ENCODE measurements at places on chromosomes 11 and 22.

DNA sequence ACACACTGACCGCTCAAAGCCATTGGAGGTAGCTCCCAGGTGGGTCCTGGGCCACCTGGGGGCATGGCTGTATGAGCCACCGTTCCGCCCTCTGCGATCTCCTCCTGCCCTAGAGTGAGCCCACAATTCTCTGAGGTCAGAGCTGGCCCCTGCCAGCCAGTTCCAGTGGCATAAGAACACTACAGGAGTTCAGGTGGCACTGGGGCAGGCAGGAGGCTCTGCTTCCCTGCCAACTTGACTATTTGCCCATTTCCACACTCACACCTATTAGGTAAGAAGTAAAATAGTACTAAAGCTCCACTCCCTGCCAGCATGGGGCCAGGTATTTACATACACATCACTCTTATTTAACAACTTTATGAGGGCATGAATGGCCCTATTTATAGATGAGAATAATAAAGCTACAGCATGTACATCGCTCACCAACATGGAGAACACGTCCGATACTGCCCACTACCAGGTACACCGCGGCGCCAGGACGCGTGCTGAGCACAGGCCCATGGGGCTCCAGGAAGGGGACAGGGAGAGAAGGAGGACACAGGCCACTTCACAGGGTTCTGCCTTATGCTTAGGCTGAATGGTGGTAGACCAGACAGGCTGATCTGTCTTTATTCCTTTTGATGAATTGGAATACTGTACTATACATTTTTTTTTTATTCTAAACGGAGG, 26.2 kb downstream of the PISD start:
- no peak for DNase-seq

GRCh38 chr22:45511847-45512261, 9.2 kb downstream of the FBLN1 start:
- DNase-seq, result no peak

- DNase-seq, result no peak
Measured at GRCh38 chr11:95541715-95542114, 247.9 kb downstream of the FAM76B start.

DNA sequence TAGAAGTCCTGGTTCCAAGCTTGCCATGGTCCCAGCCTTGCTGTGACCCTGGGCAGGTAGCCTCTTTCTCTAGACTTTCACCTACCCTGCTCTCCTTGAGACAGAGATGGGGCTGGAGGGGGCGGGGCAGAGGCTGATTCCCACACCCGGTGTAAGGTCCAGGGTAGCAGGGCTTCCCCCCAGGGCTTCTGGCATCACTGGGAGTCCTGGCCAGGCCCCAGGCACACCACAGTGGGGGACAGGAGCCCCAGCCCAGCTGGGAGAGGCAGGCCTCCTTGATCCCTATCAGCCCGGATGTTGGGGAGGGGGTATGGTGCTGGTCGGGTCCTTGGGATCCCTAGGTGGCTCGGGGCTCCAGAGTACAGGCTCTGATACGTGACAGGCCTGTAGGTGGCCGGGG, 1.7 kb upstream of the NUDT8 start:
- DNase-seq, result no peak

GRCh38 chr22:48112687-48113521, 1350.5 kb downstream of the TBC1D22A start:
- DNase-seq, result no peak

- DNase-seq, result no peak
Measured at GRCh38 chr22:36073476-36073875, 44.9 kb upstream of the RBFOX2 start.

DNA sequence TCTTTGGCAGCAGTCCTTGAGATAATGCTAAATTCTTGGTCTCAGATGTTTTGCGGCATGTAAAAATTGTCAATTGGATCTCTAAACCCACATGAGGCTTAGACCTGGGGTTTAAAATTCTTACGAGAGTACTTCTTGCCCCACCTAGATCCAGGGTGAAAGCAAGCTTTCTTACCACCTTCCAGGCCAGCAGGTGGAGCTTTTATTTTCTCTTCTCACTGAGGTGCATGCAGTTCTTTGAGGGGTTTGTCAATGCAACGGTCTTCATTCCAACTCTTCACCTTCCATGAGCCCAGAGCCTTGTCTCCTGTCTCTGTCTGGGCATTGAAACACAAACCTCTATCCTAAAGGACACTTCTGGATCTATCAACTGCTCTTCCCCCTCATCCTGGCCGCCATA, 154.1 kb downstream of the MYO18B start:
- no peak for DNase-seq

GRCh38 chr22:18927573-18927972, 8.5 kb downstream of the PRODH start:
- DNase-seq, result no peak

GRCh38 chr11:70467201-70468085, 69.1 kb downstream of the CTTN start:
- DNase-seq, result no peak

GRCh38 chr11:10537600-10537999, 3.4 kb downstream of the RNF141 start:
- DNase-seq, result no peak

DNA sequence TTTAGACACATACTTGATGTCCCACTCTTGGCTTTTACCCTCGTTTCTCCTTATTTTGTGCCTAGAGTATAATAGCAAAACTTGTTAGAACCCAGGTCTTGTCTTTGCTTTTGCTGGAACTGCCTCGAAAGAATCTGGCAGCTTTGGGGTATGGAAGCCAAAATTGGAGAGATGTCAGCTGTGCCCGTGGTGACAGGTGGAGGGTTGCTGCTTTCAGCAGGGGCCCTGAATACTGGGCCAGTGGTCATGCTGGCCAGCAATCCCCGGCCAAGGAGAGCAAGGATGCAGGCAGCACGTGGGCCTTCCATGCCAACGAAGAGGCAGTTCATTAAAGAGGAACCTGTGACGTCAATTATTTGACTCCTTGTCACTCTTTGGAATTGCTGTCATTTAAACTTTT, 181.1 kb downstream of the HIPK3 start:
- DNase-seq, result no peak

- DNase-seq, result no peak
Measured at GRCh38 chr11:2315395-2316168, 13.8 kb downstream of the TSPAN32 start.

DNA sequence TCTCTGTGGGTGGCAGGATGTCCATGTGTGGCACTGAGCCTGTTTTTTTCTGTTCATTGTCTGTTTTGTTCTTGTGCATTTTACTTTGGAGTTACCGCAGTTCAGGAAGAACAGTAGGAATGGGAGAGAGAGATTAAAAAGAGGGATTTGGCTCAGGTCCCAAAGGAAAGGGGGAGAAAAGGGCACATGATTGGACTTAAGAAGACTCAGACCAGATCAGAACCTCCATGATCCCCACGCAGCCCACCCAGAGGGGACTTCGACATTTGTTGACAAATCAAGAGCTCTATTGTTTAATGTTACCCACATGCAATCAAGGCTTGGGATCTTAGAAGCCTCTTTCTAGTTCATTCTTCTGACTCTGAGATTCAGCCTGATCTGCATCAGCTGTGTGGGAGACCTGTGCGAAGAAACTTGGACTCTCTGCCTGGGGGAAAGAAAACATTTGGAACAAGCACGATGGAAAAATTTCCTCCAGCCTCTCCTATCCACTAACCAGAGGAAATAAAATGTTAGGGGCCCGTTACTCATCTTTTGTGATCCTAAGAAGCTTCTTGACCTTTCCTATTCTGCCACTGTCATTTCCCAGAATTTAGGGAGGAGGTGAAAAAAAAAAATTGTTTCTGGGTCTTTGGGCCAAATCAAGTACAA, 119.2 kb downstream of the SPON1 start:
- DNase-seq, result no peak

DNA sequence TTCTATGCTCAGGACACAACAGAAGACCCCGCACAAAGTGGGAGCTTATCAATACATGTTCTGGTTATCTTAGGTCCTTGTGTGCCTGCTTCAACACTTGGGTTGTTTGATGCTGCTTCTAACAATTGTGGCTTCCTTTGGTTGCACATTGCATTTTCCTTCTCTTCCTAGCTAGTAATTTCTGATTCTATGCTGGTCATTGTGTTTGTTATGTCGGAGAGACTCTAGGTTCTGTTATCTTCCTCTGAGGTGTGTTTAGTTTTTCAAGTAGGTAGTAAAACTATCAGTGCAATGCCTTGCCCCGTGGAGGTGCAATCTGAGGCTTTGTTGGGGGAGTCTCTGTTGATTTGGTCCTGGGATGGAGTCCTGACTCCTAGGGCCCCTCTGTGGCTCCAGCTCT, 414.2 kb downstream of the SHANK2 start:
- DNase-seq, result no peak
